A172 (cell line): ENCODE measurements at places on chromosomes 5 and 9.

- no peak for DNase-seq
Measured at GRCh38 chr9:37486256-37486615, 488 bp downstream of the POLR1E start.

DNA sequence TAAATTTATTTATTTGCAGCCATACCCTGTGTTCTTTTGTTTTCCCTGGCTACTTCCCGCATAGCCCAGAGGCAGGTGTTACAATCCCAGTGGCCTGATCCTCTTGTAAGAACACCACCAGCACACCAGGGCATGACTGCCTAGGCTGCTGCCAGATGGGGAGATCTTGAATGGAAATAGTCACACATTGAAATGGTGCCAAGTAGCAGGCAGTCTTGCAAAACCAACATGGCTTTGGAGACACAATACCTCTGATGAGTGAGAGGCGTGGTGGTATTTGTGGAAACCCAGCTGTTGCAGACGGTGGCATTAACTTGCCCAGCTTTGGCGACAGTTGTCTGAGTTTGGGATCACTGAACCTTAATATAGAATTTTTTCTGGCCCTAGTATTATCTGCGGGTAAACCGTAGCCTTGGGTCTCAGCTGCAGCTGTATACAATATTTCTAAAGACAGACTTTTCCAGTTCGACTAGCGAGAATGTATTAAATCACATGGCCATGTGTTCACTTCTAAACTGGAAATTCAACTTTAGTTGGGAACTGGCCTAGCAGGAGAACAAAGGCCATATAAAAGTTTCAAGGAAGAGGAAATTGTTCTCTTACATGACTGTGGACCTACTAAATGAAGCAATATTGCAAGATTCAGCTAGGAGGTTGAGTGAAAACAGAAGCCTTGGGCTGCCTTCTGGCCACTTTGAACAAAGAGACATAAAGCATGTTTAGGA is 277.0 kb downstream of the SMARCA2 start:
- DNase-seq: no peak

DNA sequence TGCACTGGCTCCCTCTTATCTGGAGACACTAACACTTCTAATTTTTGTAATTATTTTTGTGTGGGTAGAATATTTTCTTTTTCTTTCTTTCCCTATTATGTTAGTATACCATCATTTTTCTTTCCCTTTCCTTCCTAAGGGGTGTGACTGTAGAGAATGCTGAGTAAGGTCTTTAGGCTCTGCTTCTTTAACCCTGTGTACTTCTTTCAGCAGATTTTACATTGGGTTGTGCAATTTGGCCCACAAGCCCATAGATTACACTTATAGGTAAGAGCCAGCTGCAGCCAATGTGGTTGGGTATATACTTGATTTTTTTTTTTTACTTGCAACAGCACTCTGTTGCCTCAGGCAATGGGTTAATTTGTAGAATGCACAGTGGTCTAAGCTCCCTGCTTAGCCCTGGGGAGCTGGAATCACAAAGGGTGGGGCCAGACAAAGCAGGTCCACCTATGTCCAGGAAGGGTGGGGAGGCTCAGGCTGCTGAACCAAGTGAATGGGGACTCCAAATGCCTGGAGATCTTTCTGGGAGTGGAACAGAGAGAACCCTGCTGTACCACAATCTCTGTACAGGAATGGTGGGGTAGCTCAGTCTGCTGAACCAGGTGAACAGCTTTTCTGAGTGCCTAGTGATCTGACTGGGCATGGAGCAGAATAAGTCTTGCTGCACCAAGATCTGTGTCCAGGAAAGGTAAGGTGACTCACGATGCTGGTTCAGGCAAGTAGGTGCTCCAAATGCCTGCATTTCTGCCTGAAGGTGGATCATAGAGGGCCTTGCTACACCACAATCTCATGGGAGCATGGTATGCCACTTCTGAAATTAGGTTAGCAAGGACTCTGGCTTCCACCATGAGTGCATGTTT is 64.9 kb downstream of the SLC25A46 start:
- DNase-seq: no peak

- DNase-seq: peak; percentile 44
Measured at GRCh38 chr9:4292781-4293180, 7.1 kb downstream of the GLIS3 start.

- DNase-seq: peak; percentile 49
Measured at GRCh38 chr9:130933114-130934046, 5.7 kb downstream of the FIBCD1 start.

DNA sequence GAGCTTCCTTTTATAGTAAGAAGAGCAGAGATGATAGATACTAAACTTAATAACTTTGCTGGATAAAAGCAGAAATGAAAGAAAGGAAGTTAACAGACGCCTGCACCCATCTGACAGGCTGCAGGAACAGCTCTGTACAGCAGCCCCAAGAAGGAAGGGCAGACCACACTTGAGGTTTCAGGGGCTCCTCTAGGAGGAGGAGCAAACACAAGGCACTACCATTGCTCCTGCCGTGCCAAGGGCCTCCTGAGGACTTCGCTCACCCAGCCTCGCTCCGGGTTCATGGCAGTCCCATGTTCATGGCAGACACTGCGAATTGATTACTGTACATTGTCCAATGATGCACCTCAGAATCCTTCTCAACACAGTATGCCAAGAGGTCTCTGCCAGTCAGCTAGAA is 85.1 kb downstream of the AMBP start:
- DNase-seq: no peak

- DNase-seq: no peak
Measured at GRCh38 chr5:86463339-86463738, 154.4 kb upstream of the COX7C start.

GRCh38 chr9:33273972-33274328 is 9.1 kb downstream of the CHMP5 start:
- no peak for DNase-seq

GRCh38 chr9:92488681-92489550 is 6.6 kb upstream of the ASPN start:
- DNase-seq: peak; percentile 13

- no peak for DNase-seq
Measured at GRCh38 chr5:19233573-19233972, 754.4 kb downstream of the CDH18 start.

DNA sequence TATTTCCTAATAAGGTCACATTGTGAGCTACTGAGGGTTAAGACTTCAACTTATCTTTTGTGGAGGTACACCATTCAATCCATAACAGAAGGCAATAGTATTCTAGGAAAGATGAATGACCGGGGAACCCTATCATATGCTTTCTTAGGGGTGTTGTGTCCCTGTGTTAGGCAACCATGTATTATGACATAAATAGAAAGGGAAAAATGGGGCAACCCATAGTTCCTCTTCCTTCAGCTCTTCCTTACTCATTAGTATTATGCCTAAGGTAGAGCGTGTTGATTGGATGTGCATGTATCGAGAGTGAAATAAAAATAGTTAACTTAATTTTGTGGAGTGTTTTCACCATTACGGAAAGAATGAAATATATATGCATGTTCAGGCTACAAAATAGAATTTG is 6.0 kb upstream of the CCNJL start:
- DNase-seq: no peak

DNA sequence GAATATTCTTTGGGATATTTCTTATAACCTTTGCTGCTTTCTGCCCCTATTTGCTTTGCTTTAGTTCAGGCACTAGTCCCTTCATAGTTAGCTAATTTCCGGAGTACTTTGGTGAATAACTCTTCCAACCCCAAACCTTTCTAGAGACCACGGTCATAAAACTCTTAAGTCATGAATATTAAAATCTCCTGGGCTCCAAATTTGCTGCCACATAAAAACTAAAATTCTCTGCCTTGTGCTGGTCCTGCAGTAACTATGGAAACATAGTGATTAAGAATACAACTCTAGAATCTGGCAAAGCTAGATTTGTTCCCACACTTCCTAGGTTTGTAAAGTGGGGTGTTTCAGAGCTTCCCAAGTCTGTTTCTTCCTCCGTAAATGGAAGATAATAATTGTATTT is 10.0 kb upstream of the ACTBL2 start:
- DNase-seq: no peak

GRCh38 chr5:8288334-8288733 is 419.4 kb downstream of the MTRR start:
- DNase-seq: no peak

DNA sequence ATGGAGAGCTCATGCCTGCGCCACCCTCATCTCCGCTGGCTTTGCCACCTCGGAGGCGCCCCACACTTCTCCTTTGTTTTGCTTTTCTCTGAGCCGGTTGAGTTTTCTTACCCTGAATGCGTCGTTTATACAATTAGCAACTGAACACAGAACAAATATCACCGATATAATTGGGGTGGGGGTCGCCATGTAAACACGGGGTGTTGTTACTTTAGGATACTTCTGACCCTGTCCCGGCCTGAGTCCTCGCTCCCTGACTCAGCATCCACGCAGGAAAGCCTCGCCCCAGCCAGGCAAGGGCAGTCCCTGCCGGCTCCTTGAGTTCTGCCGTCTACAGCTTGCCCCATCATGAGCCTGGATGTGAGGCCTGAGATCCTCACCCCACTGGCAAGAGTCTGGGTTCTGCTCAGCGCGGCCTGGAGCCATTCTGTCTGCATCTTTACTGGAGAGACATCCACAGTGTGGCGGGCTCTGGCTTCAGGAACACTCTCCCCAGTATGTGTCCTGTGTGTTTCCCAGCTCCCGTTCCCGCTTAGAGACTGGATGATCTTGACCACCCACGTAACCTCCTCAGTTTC is 5.5 kb downstream of the NKX2-5 start:
- DNase-seq: no peak
